ENCODE measurements at places on chromosomes 3 and 15.

GRCh38 chr3:15014606-15015328 is 50.3 kb downstream of the MRPS25 start:
- DNase-seq, result no peak

- no peak for DNase-seq
These were observed 62.9 kb upstream of the SENP5 start for GRCh38 chr3:196804773-196805172.

GRCh38 chr3:171350364-171350763 is 109.8 kb downstream of the TNIK start:
- DNase-seq, result no peak

DNA sequence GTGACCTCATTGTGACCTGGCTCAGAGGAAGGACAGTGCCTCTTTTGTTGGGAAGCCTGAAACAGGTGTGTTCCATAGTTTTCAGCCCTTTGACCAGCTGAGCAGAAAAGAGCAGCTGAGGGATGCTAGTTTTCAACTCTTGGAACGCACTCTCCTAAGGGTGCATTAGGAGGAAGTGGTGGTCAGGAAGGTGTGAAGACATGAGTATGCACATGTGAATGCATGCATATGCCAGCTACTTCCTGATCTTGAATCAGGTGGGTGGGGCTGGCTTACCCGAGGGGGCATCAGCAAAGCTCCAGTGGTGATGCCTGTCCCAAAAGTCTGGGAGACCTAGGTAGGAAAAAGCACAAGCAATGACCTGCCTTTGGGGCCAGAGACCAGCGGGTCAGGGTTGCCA is 23.3 kb upstream of the CEMIP start:
- DNase-seq, result no peak

GRCh38 chr3:56831572-56831971 is 29.8 kb upstream of the ARHGEF3 start:
- no peak for DNase-seq

- DNase-seq, result no peak
These were observed 101.9 kb upstream of the CACNA2D3 start for GRCh38 chr3:54020436-54020835.

- DNase-seq, result no peak
These were observed 11.0 kb downstream of the CXCR6 start for GRCh38 chr3:45954306-45954705.

DNA sequence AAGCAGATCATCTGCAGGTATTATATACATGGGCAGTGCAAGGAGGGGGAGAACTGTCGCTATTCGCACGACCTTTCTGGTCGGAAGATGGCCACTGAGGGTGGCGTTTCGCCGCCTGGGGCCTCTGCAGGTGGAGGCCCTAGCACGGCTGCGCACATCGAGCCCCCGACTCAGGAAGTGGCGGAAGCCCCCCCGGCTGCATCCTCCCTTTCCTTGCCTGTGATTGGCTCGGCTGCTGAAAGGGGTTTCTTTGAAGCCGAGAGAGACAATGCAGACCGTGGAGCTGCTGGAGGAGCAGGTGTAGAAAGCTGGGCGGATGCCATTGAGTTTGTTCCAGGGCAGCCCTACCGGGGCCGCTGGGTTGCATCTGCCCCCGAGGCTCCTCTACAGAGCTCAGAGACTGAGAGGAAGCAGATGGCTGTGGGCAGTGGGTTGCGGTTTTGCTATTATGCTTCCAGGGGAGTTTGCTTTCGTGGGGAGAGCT is 639 bp downstream of the MKRN3 start:
- no peak for DNase-seq

DNA sequence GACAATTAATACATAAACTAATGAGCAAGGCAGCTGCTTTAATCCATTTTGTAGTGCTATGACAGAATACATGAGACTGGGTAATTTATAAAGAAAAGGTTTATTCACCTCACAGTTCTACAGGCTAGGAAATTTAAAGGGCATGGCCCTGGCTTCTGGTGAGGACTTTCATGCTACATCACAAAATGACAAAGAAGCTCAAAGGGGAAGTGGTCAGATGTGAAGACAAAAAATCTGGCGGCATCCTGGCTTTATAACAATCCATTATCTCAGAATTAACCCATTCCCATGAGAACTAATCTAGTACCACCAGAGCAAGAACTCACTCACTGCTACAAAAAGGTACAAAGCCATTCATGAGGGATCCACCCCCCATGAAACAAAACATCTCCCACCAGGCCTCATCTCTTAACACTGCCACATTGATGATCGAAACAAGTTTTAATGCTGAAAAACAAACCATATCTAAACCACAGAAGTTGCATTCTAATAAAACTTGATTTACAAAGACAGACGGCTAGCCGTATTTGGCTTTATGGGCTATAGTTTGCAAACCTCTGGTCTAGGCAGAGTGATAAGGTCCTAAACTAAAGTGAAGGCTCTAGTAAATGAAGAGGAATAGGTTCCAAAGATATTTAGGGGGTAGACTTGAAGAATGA is 44.2 kb downstream of the GSK3B start:
- DNase-seq, result no peak

DNA sequence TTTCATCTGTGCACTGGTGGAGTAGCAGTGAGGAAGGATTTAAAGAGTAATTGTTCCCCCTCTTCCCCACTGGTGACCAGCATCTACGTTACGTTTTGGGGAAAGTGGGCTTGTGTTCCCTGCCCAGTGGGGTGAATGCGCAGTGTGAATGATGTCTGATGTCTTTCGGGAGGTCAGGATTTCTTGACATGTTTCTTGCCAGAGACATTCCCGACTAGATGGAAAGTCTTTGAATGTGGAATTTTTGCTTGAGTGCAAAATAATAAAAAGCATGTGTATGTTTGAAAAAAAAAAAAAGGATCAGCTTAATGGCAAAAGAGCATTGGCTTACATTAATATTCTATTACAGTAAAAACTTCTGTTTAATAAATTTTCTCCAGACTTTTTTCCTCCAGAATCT is 632.2 kb downstream of the FOXP1 start:
- DNase-seq, result no peak

DNA sequence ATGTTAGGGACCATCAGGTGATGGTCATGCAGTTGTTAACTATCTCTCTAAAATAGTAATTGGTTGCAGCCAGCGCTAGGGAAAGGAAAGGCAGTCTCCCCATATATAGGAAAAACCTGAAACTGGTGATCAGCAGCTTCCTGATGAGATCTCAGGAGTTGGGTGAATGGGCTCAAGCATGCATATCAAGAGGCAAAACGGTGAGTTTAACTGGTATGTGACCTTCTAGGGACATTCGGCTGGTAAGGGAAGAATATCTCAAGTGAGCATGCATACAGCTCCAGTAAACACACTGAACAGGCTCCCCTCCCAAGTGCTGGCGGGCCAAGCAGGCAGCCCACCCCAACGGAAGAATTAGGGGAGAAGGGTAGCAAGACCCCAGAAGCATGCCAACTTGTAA is 49.3 kb upstream of the ROBO2 start:
- DNase-seq, result no peak

DNA sequence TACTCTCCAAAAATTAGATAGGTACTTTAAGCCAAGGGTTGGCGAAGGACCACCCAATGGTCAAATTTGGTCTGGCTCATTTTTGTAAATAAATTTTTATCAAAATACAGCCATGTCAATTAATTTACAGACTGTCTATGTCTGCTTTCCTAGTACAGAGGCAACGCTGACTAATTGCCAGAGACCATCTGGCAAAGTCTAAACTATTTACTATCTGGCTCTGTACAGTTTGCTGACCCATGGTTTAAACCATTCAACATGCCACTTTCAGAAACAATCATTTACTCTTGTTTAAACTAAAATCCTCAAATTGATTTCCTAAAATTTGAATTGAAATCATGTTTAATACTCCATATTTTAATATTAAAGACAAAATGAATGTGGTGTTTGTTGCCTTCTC is 25.9 kb downstream of the CBLB start:
- no peak for DNase-seq

- no peak for DNase-seq
These were observed 4.5 kb downstream of the MYD88 start for GRCh38 chr3:38142959-38143358.

GRCh38 chr15:47326410-47327333 is 390.6 kb upstream of the SEMA6D start:
- no peak for DNase-seq

DNA sequence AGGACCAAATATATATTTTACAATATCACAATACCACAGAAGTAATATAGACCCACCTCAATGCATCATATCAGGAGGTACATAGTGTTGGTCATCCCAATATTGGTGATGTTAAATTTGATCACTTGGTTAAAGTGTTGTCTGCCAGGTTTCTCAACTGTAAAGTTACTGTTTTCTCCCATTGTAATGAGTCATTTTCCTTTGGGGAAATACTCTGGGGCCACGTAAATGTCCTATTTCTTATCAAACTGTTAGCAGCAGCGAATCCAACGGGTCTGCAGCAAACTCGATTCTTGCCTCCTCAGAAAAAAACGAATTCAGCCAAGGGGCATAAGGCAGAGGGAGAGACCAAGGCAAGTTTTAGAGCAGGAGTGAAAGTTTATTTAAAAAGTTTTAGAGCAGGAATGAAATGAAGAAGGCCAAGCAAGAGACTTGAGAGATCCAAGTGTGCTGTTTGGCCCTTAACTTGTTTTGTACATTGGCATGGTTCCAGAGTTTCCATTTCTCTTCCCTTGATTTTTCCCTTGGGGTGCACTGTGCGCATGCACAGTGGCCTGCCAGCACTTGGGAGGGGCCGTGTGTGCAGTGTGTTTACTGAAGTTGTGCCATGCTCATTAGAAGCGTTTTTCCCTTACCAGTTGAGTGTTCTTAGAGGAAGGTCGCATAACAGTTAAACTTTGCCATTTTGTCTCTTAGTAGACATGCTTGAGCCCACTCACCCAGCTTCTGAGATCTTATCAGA is 512.5 kb downstream of the AGBL1 start:
- DNase-seq, result no peak

GRCh38 chr15:85558848-85559247 is 178.4 kb downstream of the AKAP13 start:
- no peak for DNase-seq

- DNase-seq, result no peak
These were observed 91.5 kb downstream of the GPR156 start for GRCh38 chr3:120193554-120193953.

DNA sequence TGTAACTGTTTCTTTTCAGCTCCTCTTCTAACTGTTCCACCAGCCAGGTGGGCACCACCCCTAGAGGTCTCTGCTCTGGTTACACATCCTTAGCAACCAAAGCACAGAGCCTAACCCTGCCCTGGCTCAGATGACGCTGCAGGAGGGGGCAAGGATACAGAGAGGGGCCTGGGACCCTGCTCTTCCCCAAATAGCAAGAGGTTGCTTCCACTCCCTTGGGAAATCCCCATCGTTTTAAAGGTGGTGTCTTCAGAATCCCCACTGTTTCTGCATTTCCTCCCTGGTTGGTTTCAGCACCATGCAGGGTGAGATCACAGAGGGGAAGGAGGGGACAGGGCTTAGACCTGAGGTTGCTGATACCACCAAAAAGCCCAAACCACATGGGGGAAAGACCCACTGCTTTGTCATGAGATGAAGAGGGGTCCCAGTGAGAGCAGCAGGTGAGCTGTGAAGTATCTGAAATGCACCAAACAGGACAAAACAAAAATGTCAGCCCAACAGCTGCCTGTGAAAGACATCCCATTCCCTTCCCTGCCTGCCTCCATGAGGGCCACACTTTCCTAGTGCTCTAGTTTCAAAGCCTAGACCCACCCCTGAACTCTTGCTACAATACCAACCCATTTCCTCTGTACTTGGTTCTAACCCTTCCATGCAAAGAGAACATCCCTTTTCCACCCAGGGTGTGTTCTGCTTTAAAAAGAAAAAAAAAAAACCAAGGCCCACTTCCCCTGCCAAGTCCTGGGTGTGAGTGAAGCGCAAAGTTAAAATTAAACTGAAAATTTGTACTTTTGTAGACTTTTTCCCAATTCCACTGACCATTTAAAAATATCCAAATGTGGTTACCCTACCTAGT is 29.0 kb downstream of the ANP32A start:
- DNase-seq, result peak; percentile 72

DNA sequence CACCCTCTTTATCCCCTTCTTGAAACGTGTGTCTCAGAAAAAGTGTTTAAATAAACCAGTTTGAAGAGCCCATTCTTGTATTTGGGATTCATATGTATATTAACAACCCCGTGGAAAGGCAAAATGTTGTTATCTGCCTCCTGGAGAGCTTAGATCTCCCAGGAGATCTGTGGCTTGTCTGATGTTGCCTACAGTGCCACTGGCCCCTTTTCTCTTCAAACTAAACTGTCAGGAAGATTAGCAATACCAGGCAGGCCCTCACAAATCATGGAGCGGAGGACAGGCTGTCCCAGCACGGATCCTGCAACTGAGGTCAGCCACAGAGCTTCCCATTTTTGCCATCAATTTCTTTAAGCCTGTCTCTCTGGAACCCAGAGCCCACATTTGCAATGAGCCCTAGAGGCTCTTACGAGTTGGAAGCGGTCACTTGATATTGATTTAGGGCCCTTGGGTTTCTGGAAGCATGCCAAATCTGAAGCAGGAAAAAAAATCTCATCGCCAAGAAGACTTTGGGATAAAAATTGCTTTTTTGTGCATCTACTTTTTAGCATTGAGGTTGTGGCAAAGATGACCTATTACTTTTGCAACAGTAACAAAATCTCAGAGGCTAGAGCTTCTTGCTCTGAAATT is 234.1 kb downstream of the OPA1 start:
- DNase-seq, result no peak

GRCh38 chr3:124701687-124702086 is 28.6 kb upstream of the UMPS start:
- no peak for DNase-seq

GRCh38 chr3:77236118-77236517 is 196.2 kb downstream of the ROBO2 start:
- no peak for DNase-seq

- DNase-seq, result no peak
These were observed 70.2 kb upstream of the GADL1 start for GRCh38 chr3:30964612-30965011.

DNA sequence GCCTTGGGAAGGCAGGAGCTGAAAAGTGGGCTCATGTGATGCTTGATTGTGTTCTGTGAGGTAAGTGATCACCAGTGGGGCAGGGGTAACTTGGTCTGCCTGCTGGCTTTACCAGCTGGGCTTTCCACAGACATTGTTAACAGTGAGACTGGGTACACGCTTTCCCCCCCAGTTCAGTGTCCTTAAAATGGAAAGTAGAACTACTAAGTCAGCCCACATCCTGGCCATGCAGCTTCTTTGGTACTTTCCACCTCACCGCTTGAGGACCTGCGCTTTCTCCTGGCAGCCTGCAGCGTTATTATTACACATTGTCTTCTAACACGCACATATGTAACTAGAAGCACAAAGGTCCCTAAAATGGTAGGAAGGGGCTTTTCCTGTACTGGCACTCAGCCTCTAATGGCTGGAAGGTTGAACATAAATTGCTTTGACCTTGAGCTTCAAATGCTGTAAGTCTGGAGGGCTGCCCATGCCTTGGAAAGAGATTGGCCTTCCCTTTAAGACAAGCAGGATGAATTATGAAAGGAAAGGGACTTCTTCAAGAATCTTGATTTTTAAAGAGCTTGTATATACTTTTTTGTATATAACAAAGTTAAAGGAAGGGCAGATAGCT is 216.1 kb upstream of the ROPN1 start:
- no peak for DNase-seq
